ENCODE measurements at places on chromosomes 6 and 20.

DNA sequence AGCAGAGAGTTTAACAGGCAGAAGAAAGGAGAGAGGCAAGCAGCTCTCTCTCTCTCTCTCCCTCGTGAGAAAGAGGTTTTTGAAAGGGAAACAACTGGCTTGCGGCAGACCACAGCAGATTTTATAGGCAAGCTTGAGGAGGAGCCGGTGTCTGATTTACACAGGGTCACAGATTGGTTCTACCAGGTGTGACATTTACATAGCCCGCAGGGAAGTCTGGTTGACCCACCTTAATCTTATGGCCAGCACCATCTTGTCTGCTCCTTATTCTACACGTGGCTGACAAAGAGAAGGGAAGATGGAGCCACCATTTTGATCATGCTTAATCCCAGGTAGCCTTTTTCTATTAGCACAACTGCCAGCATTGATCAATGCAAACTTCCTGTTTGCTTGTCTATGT is 65.4 kb downstream of the OR2J2 start:
- no peak for DNase-seq

- no peak for DNase-seq
Observed at GRCh38 chr6:44859901-44860410, 468.2 kb upstream of the RUNX2 start.

DNA sequence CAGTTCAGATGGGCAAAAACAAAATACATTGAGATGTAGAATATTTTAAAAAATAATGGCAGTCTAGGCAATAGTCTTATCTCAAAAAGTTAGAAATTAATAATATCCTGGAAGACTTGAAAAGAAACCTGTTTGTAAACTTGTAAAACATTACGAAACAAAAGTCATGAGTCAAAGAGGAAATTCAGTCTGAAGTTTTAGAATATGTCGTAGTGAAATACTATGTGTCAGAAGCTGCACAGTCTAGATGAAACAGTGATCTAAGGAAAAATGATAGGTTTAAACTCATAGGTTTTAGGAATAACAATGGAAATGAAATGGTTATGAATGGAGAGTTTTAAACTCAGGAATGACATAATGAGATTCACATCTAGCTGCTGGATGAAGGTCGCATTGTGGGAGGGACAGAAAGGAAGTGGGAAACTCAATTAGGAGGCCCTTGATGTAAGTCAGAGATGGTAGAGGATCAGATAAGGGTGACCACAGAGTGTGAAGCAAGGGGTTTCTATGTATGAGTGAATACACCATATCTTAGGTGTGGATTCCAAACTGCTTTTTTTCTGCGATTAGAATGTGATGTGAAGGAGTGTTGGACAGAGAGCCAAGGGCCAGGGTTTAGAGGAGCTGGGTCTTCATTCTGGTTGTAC is 2.8 kb downstream of the SNRPB2 start:
- no peak for DNase-seq

DNA sequence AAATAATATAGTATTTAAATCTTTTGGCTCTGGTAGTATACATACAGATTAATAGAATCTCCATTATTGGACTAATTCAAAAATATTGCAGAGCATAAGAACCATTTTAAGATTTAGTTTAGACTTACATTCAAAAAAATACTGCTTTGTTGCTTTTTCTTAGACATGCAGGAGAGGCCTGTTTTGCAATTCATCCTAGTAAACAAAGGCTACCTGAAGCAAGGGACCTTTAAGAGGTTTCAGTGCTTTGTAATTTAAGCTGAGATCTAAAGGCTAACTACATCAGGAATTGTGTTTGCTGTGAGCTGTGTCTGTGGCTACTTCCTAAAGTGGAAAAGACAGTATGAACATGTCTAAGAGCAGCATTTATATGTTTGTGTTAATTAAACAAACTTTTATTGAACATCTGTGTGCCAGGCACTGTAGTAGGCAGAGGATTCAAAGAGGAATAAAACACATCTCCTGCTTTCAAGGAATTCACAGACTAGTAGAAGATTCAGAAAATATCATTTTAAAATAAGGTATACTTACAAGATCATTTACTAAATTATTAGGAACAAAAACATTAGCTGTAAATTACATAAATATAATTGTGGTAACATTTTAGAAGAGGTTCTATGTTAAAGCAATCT is 29.1 kb upstream of the CALHM6 start:
- no peak for DNase-seq

DNA sequence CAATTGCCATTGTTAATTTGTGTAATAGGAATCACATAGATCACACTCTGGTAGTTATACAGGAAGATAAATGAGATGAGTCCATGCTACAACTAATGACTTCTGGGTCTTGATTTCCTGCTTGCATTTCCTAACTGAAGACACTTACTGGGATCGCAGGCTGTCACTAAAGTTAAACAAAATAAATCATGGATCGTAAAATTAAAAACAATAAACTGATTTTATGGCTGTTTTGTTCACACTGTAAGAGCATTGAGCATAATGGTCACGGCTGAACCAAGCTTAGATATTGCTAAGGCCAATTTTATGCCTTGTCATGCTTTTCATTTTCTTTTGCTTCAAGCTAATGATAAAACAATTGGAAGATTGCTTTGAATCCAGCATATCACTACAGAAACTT is 332.5 kb upstream of the CITED2 start:
- no peak for DNase-seq

- DNase-seq: no peak
Observed at GRCh38 chr20:44586289-44586911, 4.0 kb downstream of the PKIG start.

DNA sequence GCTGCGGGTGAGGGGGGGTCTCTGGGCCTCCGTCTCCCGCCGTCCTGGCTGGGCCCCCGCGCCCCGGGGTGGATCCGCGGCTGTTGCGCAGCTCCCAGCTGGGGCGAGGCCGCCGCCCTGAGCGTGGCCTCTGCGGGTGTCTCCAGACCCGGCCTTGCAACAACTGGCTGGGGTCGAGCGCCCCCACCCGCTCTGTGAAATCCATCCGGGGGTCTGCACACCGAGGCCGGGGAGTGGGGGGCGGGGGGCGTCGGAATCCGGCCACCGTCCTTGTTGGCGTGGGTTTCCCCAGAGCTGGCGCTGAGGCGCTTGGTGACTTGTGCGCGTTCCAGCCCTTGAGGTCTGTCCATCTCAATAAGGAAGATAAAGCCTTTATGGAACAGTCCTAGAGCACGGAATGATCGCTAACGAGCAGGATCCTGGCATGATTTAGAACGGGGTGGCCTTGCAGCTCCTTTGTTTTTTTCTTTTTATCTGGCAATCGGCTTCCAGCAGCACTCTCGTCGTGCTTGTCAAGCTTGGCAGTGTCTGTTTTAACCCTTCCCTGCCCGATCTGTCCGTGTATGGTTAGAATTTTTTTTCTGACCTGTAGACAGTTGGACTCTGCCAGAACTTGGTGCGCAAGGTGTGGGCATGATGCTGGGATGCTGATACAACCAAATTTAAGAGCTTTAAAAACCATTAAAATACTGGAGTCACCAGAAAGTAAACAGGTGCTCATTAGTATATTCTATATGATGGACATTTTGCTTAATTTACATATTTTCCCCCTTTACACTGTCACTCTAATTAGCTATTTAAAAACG is 675 bp downstream of the DSTN start:
- DNase-seq: no peak

DNA sequence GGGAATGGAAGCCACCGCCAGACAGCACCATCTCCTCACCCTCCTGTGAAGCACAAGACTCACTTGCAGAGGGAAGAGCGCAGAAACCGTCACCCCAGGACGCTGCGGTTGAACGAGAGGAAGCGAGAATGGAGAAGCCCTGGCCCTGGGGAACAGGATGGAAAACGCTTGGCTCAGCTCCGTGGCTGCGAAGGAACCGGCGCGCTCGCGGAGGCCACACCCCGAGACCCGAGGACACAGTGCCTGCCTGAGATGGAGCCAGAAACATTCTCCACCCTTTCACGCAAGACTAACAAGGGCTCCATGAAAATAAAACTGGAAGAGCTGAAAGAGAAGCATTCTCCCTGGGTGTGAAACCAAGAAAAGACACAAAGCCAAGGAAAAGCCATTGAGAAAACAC is 25.3 kb upstream of the CHRNA4 start:
- no peak for DNase-seq

- DNase-seq: no peak
Observed at GRCh38 chr6:84872996-84873723, 108.8 kb upstream of the TBX18 start.

DNA sequence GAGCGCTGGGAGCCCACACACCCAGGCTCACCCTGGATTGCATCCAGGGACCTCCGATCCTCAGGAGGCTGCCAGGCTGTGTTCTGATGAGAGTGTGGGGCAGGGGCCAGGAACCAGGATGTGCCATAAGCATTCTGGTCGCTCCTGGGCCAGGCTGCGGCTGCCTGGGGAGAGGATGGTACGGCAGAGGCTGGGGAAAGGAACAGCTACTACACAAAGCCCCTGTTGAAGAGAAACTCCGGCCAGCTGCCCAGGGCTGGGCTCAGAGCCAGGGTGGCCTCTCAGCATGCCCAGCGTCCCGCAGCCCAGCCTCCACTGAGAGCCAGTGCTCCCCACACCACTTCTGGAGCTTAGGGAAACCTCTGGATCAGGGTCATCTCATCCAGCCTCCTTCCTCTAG is 21.7 kb upstream of the OCSTAMP start:
- DNase-seq: no peak

DNA sequence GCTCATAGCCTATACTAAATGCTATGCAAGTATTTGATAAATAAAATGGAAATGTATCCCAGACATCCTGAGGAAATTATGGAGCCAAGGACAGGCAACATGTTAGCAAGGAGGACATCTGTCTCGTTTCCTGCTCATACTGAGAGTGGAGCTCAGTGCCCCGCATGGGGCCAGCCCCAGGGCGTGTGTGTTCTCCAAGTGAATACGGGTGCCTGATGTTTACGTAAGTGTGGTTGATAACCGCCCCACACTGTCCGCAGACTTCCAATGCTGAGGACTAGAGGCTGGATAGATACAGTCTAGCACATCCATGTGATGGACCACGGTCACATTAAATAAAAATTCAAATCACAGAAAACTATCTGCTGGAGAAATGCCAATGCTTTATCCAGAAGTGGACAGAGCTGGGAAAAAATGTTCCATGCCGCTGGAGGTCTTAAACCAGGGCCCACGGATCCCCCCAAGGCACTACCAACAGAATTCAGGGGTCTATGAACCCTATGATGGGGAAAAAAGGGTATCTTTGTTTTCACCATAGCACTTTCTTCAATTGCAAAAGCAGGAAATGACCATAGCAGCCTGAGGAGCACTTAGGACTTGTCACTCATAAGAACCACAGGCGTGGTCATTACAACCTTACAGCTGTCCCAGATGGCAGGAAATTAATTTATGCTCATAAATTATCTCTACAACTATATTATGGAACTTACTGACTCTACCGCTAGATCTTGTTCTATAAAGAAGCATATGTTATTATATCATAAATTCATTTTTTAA is 24.9 kb downstream of the TGM2 start:
- DNase-seq: no peak

DNA sequence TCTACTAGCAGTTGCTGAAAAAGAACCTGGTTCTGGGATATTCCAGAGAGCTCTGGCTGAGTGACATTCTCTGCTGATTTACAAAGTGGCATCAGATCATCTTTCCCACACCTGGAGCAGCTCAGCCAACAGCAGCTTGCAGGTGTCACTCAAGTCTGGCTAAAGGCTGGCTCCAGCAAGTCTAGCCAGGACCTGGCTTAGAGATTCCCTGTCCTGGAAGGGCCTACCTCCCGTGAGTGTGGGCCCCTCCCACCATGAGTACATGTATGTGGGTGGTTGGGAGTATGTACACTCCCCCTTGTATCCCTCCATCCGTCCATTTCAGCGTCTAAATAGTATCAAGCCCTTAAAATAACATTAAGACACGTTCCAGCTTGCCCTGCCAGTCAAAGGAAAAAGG is 539.3 kb upstream of the ID4 start:
- no peak for DNase-seq

- peak; percentile 71 for DNase-seq
Observed at GRCh38 chr20:16574656-16575355, 1.6 kb upstream of the KIF16B start.

GRCh38 chr6:156832669-156833068 is 55.5 kb downstream of the ARID1B start:
- DNase-seq: no peak

DNA sequence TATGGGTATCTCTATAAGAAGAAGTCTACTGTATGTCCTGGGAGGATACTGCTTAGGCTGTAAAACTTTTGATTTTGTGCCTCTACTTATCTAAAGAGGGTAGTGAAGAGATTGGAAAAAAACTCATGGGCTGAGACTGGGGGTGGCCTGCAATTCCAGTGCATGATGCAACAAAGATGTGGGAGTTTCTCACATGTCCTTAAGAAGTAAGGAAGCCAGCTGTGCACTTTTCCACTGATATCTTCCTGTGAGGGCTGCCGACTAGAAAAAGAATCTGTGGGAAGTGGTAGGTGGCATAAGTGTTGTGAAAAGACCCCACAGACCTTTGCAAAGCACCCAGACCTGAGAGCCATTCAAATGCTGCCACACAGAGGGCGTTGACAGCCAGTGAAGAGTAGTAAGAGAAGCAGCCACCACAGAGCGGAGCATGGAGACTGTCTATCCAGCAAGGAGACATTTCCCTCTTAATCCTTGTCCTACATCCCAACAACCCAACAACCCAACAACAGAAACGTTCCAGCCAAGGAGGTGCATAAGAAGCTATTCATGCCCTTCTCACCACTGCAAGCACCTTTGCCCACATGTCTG is 65.1 kb downstream of the PFDN4 start:
- no peak for DNase-seq

DNA sequence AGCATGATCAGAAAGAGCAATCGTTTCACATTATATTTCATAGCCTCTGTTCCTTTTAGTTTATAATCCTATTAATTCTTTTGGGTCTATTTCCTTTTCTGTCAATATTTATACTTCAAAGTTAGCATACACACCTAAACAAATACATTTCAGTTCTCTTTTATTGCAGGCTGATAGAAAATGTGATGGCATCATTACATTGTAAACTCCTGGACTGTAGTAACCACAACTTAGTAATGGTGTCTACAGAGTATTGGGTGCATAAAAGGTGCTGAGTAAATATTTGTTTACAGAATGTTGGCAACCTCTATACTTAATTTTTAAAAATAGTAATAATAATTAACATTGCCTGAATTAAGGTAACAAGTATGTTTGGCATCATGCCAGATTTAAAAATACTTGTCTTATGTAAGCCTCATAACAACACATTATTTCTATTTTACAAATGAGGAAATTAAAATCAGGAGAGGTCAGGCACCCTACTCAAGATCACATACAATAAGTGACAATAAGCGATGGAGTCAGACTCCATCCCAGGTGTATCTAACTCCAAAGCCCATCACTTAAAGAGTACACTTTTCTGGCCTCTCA is 195.0 kb downstream of the UBE3D start:
- DNase-seq: no peak

GRCh38 chr20:4060856-4061695 is 45.7 kb upstream of the RNF24 start:
- no peak for DNase-seq

GRCh38 chr20:24970754-24971153 is 21.7 kb downstream of the CST7 start:
- no peak for DNase-seq

DNA sequence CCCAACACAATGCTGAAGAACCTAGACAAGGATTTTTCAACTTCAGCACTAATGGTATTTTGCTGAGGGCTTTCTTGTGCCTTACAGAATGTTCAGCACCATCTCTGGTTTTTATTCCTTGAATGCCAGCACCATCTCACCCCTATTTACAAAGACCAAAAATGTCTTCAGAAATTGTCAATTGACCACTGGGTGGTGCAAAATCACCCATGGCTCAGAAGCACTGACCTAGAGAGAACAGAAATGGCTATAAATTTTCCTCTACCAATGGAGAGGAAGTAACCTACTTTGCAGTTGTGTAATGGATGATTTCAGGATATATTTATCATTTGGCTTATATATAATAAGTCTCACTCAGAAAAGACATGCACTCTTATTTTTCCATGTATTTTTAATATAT is 431.0 kb upstream of the IRAK1BP1 start:
- no peak for DNase-seq
